ENCODE measurements at places on chromosomes 16 and 17.

DNA sequence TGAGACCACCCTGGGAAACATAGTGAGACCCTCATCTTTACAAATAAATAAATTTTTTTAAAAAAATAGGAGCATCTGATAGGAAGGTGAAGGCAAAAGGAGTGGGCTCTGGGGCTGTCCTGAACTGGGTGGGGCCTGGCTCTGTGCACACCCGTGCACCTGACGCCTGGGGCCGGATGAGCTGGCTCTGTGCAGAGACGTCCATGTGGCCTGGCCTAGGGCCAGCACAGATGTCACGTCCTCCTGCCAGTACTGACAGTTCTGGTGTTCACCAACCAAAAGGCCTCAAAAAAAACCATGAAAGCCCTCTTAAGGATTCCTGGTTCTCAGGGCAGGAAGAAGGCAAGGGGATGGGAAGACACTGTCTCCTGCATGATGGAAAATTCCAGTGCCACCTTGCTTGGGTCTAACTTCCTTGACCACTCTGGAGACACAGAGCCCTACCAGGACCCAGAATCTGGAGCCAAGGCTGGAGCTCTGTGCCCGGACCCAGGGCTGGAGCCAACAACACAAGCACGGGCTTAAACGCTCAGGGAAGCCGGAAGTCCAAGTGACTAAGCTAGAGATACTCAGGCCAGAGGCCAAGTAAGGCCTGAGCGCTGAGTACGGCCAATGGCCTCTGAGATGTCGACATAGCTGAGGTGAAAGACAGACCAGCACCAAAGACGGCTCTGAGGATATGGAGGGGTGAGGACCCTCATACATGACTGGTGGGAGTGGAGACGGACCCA lies 32.9 kb downstream of the COPRS start:
- no peak for DNase-seq

DNA sequence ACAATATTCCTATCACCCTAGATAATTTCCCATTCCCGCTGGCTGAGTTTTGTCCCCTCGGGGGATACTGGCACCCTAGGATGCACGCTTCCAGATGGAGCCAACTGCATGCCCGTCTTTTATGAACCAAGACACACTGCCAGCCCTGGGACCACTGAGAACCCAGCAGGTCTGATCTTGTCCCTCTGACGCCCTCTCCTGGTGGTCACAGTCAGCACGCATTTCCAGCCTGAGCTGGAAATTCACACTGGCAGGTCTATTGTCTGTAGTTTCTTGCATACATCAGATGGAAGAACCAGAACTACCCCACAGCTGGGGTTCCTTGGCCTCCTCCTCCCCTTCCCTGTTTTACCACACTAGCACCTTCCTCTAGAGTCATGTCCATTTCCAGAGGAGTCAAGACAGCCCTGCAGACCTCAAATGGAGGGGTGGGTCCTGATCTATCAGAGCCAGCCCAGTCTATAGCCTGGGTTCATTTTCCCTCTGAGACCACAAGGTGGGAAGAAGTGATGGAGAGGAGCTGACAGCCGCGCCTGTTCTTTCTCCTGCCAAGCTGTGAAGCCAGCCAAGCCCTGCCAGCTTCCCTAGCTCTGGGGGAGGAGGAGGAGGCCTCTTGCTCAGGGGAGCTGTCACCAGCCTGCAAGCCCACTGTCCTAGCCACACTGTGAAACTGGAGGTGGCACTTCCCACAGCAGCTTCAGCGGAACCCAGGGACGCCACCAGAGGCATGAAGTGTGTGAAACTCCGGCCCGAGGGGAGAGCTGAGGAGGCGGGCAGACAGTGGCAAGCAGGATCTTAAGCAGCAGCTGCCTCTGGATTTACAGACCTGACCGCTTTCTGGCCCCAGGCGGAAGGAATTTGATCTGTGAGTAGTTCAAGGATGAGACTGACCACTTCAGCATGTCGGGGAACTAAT lies 29.3 kb downstream of the MXRA7 start:
- peak; percentile 52 for DNase-seq

DNA sequence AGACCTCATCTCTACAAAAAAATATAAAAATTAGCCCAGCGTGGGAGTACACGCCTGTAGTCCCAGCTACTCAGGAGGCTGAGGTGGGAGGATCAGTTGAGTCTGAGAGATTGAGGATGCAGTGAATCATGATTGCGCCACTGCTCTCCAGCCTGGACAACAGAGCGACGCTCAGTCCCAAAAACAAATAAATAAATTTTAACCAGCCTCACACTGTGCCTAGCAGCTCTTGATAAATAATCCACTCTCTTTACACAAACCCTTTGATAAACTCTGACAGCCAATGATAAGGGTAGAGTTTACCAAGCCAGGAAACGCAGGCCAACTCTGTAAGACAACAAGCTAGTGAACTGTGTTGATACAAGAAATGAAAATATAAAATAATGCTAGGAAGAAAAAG lies 32.7 kb downstream of the LITAF start:
- DNase-seq, result no peak

- no peak for DNase-seq
These were observed 72.6 kb downstream of the CLEC16A start for GRCh38 chr16:11016993-11017392.

DNA sequence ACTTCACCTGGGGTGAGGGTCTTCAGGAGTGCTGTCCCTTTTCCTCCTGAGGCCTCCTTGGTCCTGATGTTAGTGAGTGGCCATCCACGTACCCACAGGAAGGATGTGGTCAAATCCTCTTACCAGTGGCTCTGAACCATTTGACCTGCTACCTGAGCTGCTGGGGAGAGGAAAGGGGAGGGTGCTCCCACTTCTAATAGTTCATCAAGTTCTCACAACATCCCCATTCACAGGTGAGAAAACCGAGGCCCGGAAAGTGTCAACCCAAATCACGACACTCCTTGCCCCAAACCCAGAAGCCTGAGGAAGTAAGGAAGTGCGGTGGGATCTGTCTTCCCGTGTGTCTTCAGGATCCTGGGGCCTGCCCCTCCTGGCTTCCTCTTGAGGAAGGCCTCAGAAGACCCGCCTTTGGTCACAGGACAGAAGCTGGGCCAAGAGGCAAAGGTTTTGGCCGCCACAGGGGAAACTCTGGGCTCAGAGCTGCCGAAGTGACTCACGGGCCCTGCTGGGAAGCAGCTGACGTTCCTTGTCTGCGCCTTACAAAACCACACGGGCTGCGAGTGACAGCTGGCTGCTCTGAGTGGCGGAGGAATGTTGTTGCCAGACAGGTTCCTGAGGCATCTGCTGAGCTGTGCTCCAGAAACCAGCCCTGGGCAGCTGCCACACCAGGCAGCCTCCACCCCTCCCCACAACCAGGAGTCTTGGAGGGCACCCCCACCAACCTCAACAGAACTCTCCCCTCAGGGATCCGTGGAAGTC lies 13.9 kb upstream of the KIFC3 start:
- no peak for DNase-seq

GRCh38 chr16:88534638-88535190 lies 35.5 kb upstream of the ZC3H18 start:
- peak; percentile 41 for DNase-seq

GRCh38 chr16:27291106-27291505 lies 22.5 kb upstream of the NSMCE1 start:
- no peak for DNase-seq

DNA sequence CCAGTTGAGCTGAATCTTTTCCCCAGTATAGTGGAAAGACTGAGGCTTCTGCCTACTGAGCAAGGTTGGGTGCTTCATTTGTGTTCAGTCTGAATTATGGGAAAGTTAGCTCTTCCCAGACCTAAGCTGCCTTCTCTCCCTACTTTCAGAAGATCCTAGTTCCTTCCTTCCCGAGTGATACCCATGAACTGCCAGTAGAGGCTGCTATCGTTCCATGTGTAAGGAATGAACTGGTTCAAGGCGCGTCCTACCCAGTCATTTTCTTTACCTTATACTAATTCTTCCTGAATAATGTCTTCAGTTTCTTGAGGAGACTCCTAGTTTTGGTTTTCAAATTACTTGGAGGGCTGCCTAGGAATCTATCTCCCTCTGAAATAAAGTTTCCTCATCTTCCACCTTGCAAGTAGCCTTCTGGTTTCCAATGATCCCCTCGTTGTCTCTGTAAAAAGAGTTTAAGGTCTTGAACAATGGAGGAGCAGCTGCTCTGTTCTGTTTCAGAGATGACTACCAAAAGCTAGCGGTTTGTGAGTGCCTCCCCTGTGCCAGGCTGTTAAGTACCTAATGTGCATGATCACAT lies 934 bp upstream of the AOC2 start:
- DNase-seq, result no peak

DNA sequence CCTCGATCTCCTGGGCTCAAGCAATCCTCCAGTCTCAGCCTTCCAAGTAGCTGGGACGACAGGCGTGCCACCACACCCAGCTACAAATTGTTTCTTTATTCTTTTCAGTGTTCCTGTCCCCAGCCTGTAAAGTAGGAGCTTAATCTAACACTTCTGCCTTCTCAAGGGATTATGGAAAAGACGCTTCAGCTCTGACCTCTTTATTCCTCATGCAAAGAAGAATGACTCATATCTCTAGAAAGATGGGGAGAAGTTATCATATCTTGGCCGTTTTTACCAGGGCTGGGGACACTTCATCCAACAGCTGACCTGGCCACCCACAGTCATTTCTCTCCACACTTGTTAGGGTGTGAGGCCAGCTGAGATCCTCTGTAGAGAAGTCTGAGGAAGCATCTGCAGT lies 172.6 kb downstream of the HAPSTR1 start:
- no peak for DNase-seq

DNA sequence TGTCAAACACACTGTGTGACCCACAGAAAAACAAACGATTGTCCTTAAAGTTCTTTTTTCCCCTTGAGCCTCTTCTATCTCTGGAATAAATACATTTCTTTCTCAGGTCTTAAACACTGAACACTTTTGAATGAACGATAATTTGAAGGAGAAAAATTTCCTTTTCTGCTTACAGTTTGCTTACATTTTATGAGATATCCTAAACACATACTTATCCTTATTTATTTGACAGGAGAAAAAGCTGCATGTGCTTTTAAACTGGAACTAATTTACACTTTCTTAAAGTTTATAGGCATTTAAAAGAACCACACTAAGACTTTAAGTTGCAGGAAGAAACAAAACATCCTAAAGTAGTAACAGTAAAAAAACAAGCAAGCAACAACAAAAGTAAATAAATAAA lies 4.7 kb upstream of the IGF2BP1 start:
- no peak for DNase-seq

DNA sequence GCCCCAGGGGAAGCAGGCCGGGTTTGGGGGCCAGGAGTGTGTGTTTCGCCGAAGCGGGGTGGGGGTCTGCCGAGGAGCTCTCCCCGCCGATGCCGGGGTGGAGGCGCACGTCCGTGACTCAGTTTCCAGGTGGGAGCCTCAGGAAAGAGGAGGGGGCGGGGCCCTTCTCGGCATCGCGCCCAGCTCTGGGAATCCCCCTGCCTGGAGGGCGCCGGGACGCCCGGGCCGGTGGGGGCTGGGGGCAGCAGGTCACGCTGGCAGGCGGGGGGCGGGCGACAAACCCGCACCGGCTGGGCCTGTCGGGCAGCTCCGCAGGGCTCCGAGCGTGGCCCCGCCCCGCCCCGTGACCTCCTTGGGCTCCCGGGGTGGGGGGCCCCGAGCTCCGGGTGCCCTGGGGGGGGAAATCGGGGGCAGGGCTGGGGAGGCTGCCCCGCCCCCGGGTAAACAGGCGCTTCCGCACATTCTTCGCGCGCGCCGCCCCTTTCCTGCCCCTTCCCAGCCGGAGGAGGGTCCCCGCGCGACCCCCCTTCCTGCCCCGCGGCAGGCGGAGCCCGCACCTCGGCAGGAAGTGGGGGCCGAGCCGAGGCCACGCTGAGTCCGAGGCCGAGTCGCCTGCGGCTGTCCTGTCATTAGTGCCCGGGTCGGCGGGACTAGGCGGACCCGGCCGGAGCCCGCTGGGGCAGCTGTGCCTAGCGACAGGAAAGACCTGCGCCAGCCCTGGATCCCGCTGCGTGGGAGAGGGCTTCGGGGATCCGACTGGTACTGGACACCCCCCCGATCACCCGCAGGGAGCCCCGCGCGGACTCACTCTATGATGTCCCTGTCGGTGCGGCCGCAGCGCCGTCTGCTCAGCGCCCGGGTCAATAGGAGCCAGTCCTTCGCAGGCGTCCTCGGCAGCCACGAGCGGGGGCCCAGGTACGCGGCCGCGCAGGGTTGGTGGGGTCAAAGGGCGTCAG lies 9.3 kb downstream of the RIPOR1 start:
- peak; percentile 81 for DNase-seq

GRCh38 chr16:10647264-10647720 lies 47.4 kb downstream of the TEKT5 start:
- DNase-seq, result no peak

DNA sequence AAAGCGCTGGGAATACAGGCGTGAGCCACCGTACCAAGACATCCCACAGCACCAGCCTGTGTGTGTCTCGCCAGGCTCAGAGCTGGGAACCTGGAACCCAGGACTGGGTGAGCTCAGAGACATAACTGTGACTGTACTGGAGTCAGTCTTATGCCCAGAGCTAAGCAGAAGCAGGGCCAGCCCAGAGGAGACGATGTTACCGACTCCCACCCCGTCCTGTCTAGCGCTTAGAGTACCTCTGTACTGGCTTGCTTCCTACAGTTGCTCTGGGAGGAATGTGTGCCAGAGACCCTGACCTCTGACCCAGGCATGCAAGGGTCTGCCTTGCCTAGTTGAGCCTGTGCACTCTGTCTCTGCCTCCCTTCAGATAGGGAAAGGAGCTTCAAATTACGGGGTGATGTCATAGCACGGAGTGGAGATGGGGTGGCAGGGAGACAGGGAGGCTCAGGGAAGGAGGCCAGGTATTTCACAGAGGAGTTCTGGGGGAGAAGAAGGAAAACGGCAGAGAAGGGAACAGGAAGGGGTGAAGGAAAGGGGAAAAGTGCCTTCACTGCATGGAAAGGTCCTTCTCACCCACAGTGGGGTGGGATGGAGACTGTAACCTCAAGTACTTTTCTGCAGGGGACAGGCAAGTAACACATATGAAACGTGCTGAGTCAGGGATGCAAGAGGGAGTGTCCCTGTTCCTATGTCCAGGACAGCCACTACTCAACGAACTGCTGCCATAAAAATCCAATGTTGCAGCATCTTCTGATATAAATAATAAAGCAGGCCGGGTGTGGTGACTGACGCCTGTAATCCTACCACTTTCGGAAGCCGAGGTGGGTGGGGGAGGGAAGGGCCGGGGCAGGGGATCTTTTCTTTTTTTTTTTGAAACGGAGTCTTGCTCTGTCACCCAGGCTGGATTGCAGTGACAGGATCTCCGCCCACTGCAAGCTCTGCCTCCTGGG lies 5.8 kb upstream of the ARMC5 start:
- no peak for DNase-seq

GRCh38 chr17:14596224-14596623 lies 295.3 kb downstream of the HS3ST3B1 start:
- no peak for DNase-seq

GRCh38 chr17:14320734-14321475 lies 20.0 kb downstream of the HS3ST3B1 start:
- no peak for DNase-seq

DNA sequence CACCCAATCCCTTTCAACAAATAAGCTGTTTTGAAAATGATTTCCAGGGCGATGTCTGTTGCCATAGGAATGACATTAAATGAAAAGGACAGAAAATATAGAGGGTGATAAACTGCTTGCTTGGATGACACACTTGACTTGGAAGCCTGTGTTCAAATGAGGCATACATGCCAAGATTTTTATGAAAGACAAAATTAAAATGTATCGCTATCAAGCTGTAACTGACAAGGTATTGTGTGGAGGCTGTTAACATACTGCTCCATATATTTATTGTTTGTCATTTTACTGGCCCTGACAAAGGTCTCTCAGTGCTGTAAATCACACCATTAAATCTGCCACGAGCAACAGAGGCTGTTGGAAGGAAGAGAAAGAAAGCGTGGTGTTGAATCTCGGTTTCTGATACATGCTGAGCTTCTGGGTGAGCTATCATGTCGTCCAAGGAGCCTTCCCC lies 456.2 kb upstream of the SALL1 start:
- no peak for DNase-seq

All from T-helper 1 cell (primary cell).